ENCODE measurements at places on chromosomes 7 and 10.

DNA sequence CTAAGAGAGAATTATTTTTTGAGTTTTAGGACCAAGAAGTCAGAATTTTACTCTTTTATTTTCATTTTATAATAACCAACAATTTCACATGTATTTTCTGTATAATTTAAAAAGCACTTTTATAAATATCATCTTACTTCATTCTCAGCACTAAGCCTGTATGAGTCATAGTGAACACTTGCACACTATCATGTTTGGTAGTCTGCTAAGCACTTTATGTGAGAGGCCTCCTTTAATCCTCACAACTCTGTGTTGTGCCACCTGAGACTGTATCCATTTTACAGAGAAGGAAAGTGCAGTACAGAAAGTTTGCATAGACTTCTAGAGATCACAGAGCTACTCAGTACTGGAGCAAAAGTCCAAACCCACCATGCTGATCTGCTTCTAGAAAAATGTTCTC lies 939.6 kb downstream of the NRG3 start:
- DNase-seq: no peak

DNA sequence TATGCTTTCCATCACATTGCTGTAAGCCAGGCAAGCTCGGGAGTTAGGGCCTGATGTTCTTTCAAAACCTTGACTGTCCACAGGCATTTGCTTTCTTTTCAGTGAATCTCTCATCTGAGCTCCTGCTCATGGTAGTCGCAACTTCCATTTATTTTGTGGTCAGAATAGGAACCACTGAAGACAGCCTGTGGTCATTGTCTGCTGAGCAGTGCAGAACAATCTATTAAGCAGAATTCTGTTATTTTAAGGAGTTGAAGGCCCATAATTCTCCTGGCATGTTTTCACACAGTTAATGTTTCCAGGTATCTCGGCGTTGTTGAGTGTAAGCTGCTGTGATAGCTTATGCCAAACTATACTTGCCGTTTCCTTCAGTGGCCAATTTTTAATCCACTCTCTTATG lies 491.1 kb upstream of the AKR1E2 start:
- DNase-seq: no peak

- no peak for DNase-seq
Measured at GRCh38 chr7:104931181-104931781, 82.7 kb upstream of the KMT2E start.

DNA sequence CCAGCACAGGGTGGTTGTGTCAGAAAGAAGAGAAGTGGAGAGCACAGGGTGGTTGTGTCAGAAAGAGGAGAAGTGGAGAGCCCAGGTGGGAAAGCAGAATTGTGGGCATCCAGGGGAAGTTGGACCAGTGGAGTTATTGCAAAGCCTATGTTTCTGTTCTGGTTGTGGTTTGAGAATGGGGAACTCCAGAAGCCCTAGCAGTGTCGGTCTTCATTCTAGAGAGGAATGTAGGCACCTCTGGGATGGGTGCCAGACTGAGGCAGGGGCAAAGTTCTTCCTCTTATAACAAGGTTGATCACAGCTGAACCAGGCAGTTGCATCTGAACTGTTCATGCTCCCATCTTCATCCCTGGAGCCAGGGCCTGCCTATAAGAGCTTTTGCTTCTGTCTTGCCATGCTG lies 954 bp downstream of the FSCN3 start:
- DNase-seq: no peak

DNA sequence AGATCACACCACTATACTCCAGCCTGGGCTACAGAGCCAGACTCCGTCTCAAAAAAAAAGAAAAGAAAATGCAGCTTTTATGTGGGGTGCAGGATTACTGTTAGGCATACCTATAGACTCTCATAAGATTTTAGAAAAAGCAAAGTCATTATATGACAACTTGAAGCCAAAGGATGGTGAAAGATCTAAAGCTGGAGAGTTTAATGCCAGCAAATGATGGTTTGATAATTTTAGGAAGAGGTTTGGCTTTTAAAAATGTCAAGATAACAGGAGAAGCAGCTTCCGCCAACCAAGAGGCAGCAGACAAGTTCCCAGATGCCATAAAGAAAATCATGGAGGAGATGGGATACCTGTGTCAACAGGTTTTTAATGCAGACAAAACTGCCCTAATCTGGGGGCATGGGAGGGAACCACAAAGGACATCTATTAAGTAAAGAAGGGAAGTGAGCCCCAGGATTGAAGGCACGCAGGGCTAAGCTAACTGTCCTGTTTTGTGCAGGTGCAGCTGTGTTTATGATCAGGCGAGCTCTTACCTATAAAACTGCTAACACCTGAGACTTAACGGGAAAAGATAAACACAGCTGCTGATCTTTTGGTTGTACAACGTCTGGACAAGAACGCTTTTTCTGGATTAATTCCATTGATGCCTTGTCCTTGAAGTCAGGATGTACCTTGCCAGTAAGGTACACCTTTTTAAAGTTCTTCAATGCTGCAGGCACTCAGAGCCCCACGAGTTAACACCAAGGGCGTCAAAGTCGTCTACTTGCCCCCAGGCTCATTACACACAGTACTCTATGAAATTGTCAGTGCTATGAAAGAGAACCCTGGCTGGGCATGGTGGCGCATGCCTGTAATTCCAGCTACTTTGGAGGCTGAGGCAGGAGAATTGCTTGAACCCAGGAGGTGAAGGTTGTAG lies 10.5 kb upstream of the ANKRD61 start:
- no peak for DNase-seq

- DNase-seq: no peak
Measured at GRCh38 chr10:77297393-77297739, 340.2 kb downstream of the KCNMA1 start.

DNA sequence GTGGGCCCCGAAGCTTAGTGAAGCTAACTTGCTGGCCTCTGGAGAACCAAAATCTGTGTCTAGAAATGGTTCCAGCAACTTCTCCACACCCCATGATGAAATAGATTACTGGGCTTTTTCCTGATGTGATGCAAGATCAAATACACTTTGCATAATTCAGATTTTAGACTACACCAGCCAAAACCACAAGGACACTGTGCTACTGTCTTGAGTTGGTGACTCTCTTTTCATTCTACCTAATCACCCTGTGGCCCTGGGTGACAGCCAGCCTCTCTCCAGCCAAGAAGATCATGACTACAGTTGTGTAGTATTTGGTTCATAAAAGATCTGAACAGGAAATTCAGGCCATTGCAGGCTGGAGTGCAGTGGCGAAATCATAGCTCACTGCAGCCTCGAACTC lies 22.2 kb downstream of the AZGP1 start:
- no peak for DNase-seq

GRCh38 chr10:689452-690371 lies at the start of gene DIP2C:
Gene DIP2C (minus strand): TSS chr10:689668. CDS start chr10:689578, 90 bp downstream.
- DNase-seq: peak; percentile 75

- DNase-seq: no peak
Measured at GRCh38 chr10:1610986-1611770, 126.1 kb downstream of the ADARB2 start.

DNA sequence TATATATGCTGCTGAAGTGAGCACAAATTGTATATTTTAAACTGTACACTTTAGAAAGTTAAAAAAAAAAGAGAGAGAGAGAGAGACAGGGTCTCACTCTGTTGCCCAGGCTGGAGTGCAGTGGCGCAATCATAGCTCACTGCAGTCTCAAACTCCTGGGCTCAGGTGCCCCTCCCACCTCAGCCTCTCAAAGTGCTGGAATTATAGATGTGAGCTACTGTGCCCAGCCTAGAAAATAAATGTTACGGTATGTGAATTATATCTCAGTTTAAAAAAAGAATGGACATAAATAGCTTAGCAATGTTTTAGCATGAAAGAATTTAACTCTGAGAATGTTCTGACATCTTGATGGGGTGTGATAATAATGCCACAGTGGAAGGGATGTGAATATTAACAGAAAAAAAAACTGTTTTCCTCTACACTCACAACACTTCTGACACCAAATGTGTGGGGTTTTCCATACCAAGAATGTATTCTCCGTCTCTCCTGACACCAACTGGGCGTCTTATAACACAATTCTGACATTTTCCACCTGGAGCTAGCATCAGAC lies 162.1 kb downstream of the PLCE1 start:
- no peak for DNase-seq

DNA sequence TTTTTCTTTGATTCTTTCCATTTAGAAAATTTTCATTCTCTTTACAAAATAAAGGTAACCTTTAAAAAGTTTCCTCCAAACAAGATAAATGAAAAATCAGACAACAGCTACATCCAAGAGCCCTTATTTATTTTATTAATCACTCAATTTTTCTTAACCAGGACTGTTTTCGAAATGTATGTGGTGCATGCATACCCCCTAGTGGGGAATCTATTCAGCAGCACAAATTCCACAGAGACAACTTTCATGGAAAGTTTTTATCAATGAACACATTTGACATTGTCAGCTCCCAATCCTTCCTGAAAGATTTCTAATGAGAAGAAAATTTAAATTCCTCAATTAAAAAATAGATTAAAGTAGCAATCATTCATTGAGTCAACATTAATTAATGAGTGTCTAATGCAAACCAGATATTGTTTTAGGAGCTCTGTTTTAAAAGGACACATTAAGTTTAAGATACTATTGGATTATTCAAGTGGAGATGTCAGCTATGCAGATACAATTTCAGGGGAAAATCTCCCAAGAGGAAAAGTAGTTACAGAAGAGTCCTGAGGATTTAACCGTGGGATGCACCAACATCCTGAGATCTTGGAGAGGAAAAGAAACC lies 5.2 kb upstream of the HTR7 start:
- peak; percentile 27 for DNase-seq

DNA sequence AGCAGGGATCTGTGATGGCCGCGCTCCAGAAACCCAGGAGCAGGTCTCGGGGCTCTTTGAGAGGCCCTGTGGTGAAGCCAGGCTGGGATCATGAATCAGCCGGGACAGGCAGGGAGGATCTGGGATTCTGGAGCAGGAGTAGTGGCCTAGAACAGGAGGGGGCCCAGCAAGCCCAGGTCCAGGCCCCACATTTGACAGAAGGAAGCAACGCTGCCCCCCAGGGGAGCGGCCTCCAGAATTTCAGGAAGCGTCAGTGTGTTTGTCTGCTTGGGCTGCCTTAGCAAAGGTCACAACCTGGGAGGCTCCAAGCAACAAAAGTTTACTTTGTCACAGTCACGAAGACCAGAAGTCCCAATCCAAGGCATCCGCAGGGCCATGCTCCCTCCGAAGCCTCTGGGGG lies 36.8 kb downstream of the CLRN3 start:
- no peak for DNase-seq

- no peak for DNase-seq
Measured at GRCh38 chr10:10952800-10953199, 64.9 kb upstream of the CELF2 start.

DNA sequence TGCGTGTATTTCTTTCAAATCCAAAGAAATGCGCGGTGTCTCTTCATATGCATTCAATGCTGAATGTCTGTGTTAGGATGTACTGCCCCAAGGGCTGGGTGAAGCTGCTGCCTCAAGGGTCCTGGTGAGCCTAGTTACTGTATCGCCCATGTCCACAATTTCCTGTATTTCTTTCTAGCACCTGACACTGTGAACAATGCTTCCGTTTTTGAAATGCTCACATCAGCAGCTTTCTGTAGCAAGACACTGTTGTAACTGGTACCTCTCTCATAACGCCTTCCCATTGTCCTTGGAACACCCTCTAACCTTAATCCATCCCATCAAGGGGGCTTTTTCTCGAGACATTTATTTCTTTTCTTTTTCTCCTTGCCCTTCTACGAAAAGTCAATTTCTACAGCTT lies 25.1 kb downstream of the NRP1 start:
- DNase-seq: no peak

Measured in NCI-H446 (cell line).